Activated CD4-positive, alpha-beta T cell treated with anti-CD3 and anti-CD28 coated beads, Interleukin-2, amount 10 ng/mL, durations not matched to agents 24 days and 14 days (primary cell): ENCODE measurements at places on chromosomes 7 and 10.
A peak's percentile ranks its signal among the peaks of the same experiment; 100 is the strongest.

GRCh38 chr10:35855155-35855947, 213.3 kb upstream of the FZD8 start:
- no peak for DNase-seq

DNA sequence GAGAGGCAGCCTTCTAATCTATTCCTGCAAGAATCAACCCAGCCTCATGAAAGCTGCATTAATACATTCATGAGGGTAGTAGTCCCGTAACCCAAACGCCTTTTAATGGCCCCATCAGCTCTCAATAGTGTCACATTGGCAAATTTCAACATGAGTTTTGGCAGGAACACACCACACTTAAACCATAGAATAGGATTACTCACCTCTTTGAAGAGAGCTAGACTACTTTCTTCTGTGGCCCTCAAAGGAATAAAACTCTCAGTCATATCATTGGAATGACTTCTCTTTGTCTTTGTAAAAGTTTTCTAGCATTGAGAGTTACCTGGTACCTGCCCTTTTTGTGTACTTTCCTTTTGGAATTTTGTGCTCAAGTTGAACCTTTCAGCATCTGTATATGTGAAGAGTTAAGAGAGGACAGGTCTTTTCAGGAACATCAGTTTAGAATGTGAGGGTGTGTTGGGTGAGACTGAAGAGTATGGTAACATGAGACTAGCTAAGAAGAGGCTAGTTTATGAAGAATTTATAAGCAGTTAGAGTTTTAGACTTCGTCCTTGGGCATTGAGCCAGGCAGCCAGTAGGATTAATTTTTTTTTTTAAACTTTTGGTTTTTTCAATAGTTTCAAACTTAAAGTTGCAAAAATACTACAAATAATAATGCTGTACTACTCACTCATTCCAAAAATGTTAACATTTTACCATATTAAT, 92.6 kb downstream of the MLLT10 start:
- DNase-seq = peak; percentile 24

DNA sequence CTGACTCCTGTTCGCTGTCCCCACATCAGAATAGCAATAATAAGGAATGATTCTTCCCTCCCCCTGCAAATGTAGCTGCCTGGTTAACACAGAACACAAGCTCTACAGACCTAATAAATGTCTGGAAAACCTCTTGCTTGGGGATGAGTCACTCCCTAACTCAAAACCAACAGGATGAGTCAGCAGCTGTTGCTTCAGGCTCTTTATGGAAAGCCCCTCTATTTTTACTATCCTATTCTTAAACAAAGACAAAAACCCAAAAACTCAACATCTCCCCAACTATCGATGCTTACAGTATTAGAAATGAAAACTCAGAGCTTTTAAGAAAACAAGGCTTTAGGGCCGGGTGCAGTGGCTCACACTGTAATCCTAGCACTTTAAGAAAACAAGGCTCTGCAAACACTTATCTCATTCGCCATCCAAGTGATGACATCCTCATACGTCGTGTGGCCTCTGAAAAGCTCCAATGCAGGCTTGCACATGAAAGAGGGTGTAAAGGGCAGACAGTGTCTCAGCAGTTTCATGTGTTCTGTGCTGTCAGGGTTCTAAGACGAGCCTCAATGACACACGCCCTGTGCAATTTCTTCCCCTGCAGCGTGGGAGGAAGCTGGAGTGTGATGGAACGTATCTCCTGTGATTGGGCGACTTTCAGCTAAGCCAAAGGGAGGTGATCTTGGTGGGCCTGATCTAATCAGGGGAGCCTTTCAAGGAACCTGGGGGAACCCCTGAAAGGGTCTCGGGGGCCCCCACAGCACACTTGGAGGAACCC, 70.1 kb downstream of the AMZ1 start:
- DNase-seq = peak; percentile 90

DNA sequence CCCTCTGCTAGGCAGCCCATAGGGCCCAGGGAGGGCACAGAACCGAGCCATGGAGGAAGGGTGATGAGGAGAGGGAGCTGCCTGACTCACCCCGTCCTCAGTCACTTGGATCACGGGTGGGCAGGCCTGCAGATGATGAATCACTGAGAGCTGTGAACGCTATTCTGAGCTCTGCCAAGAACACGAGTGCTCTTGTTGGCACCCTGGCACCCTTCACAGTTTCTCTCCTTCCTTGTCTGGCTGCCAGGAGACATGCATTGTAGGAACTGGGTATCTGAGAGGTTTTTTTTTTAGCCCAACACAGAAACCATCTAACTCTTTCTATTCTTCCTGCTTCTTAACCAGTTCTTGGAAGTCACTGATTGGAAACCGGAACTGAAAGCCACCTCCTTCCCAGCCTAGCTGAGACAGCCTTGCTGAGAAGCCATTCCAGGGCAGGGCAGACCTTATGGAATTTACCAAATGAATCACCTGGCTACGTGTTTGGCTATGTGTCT, 82.1 kb downstream of the SLC37A3 start:
- peak; percentile 62 for DNase-seq

- DNase-seq = no peak
Observed at GRCh38 chr10:53719658-53720057, 947.1 kb upstream of the MBL2 start.

DNA sequence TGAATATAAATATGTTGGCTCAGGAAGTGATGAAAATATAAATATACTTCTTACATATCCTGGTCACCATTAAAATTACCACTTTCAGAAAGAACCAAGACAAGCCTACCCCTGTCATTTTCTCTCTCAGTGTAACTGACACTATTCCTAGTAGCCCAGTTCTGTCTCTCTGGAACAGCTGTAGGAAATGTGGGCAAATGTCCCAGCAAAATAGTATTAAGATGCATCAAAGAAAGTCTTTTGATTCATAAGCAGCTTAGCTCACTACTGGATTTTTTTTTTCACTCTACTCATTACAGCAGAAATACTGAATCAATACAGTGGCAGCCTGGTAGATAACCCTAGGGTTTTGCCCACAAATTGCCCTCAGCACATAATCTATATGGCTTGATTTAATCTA, 290.9 kb downstream of the DNAJB9 start:
- DNase-seq = no peak

- DNase-seq = no peak
Observed at GRCh38 chr10:91768123-91768522, 30.1 kb upstream of the TNKS2 start.

GRCh38 chr7:75905785-75906604, 9.0 kb upstream of the POR start:
- no peak for DNase-seq

- no peak for DNase-seq
Observed at GRCh38 chr10:77037735-77038403, 599.7 kb downstream of the KCNMA1 start.

DNA sequence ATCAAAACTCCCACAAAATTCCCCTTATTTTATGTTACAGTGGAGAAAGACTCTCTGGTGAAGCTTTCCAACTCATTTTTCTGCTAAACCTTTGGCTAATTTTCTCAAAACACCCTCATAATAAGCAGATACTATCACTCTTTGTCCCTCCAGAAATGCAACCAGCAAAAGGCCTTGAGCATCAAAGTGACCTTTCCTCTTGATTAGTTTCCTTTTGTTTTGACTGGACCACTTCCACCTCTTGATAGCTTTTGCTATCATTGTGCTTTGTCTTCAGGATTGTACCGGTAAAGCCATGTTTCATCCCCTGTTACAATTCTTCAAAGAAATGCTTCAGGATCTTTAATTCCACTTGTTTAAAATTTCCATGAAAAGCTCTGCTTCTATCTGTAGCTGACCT, 115.1 kb upstream of the SLC13A1 start:
- DNase-seq = no peak

GRCh38 chr7:136033413-136034031, 56.4 kb upstream of the MTPN start:
- DNase-seq = no peak

GRCh38 chr7:2838451-2838850, 5.7 kb downstream of the GNA12 start:
- DNase-seq = no peak

DNA sequence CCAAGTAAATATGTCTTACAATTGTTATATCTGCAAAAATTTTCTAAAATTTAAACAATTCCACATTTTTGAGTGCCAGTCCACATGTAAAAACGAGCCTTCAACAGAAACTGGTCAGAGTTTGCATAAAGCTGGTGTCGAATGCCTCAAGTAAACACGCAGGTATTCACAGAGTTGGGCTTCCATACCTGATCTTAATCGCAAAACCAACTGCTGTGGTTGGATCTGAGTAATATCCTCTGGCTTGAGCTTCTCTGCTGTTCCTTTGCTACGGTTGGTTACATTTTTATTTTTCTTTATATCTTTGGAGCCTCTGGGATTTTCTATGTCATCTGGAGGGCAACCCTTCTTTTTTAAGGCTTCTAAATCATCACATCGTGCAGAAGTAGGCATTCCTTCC, 28.4 kb downstream of the ITGB1 start:
- DNase-seq = no peak

GRCh38 chr7:153088601-153089000, 329.0 kb downstream of the ACTR3B start:
- DNase-seq = no peak

- peak; percentile 55 for DNase-seq
Observed at GRCh38 chr7:121440857-121441503, 44.9 kb upstream of the FAM3C start.

DNA sequence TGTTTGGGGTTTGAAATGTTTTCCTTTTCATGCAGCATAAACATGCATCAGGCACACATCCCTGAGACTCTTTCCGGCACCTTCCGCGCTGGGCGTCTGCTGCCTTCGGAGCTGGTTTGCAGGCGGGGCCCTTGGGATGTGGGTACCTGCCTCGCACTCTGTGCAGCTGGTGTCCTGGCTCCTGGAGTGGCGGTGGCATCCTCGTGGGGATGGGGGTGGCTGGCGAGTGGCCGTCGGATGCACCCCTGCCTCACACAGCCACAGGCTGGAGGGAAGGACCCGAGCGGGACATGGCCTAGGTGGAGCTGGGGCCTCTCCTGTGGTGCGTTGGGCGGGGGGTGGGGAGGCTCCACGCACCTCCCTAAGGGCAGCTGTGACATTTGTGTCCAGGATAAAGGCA, 68.5 kb upstream of the ADGRA1 start:
- no peak for DNase-seq
